Activated CD4-positive, alpha-beta memory T cell treated with anti-CD3 and anti-CD28 coated beads, Interleukin-2, amount 10 ng/mL, durations not matched to agents 7 days and 5 days (primary cell): ENCODE measurements at places on chromosomes 7 and 10.

GRCh38 chr10:24974976-24975375 lies 22.6 kb upstream of the PRTFDC1 start:
- no peak for DNase-seq

DNA sequence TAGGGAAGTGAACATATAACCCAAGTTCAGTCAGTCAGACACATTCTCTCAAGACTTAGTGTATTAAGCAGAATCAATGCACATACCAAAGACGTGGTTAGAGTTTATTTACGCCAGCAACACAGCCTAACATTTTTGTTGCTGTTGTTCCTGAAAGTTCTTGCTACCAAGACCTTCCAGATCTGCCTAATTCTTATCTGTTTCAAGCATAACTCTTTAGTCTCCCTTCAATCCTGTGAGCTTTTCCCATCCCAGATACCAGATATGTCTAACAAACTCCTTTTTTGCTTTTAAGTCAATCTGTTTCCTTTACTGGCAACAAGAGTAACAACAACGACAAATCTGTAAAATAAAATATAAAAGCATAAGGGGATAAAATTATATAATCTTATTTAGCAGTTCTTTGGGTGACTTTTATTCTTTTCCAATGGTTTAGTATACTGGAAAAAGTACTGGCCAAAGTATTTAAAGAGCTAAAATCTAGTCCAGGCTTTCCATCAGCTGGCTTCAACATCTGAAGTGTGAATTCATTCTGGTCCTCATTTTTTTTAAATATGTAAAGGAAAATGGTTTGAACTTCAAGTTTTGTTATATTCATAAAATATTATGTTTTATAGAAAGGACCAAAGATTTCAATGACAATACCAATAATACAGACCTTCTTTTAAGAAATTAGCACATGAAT lies 193.8 kb downstream of the IMMP2L start:
- DNase-seq, result no peak

DNA sequence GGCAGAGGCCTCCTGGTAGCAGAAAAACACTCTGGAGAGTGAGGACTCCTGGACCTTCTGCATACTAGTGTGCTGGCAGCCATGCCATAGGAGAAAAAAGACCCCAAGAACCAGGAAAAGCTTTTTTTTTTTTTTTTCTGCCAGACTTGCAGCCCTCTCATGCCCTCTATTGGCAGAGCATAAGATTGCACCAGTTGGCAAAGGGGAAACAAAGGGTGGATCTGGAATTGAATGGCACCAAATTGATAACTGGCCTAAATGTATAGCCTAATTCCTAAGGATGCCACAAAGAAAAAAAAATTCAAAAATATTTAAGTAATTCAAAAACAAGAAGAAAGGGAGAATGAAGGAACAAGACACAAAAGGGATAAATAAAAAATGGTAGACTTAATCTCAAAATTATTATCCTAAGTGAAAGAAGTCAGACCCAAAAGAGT lies 112.5 kb upstream of the GHITM start:
- peak; percentile 25 for DNase-seq

DNA sequence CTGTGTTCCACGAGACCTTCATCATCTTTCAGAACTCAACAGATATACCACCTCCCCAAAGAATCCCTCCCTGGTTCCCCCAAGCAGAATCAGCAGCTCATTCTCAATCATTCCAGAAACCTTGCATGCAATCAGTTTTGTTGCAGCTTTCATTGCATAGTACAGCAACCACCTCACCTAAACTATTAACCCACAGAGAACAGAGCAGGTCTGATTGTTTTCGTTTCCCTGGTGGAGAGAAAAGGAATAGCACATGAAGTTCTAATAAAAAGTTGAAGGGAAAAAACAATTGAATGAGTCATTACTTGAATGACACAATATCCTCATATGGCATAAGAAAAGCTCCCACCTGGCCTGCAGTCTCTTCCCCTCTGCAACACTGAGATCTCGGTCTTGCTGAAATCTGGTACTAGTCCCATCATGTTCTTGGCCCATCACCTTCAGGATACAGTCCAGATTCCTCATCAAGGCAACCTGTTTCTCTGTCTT lies 147.1 kb upstream of the GDF10 start:
- DNase-seq, result no peak

DNA sequence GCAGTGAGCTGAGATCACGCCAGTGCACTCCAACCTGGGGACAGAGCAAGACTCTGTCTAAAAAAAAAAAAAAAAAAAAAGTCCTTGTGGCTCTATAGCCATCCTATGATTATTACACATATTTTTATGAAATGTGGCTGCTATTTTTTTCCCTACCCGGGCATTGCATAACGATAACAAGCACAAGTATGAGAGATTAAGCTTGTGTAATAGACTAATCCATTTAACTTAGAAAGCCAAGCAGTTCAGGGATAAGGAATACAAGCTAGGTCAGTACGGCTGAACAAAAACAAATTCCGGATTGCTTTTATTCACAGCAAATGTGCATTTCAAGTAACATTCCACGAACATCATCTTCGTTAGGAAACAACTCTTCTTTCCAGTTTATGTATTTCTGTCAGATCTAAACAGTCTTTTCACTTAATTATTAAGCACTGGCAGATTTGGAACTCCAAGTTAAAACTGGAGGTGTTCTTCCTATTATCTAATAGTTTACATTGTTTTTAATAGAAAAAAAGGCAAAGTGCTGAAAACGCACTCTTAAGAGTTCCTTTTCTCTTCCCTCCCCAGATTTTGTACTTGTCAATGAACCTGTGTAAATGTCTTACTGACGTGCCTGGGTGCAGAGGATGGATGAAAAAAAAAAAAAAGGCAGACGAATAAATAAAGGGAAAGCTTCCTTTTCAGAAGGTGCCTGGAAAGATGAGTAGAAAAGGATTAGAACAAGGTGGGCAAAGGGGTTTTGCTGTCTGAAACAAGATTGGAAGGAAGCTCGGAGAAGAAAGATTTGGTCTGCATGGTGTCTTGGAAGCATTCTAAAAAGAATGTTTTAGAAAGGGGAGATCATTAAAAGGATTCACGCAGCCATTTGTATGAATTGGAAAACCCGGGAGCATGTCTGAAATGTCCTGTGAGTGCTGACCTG lies 81.1 kb downstream of the PRTFDC1 start:
- no peak for DNase-seq

- DNase-seq, result no peak
These were observed 183.4 kb upstream of the TCF7L2 start for GRCh38 chr10:112766636-112767035.

- DNase-seq, result no peak
These were observed 587.7 kb downstream of the KCNMA1 start for GRCh38 chr10:77049896-77050295.

DNA sequence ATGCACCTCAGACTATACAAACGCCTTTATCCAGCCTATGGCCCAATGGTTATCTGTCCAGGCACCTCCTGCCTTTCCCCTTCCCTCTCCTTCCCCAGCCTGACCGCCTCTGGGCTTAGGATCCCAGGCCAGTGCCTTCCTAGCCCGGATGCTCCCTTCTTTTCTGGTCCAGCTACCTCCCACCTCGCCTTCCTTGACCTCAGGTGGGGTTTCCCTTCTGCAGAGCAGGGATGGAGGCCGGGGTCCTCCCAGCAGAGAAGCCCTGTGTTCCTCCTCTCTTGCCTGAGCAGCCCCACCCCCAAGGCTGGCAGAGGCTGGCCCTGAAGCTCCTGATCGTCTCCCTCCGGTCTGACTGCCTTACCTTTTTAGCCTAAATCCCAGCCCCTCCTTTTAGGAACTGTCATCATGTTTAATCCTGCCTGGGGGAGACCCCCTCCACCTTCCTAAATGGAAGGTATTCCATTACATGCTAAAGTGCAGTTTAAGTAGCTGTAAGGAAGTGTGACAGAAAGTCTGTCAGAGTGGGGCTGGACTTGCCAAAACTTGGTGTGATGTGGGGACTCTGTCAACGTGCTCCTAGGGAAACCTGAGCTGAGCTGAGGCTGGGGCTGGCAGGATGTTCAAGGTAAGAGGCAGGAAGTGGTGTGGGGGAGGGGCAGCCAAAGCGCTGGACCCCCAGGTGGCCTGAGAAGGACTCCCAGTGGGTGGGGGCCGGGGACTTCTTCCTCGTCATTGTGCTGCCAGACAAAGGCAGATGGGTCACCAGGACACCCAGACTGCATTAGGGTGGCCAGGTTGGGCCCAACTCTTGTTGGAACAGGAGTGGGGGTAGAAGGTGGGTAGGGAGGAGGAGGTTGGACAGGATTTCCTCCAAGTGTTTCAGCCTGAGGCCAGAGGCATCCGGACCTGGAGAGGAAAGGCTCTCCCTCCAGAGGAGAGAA lies 39.5 kb downstream of the LBX1 start:
- DNase-seq, result no peak

DNA sequence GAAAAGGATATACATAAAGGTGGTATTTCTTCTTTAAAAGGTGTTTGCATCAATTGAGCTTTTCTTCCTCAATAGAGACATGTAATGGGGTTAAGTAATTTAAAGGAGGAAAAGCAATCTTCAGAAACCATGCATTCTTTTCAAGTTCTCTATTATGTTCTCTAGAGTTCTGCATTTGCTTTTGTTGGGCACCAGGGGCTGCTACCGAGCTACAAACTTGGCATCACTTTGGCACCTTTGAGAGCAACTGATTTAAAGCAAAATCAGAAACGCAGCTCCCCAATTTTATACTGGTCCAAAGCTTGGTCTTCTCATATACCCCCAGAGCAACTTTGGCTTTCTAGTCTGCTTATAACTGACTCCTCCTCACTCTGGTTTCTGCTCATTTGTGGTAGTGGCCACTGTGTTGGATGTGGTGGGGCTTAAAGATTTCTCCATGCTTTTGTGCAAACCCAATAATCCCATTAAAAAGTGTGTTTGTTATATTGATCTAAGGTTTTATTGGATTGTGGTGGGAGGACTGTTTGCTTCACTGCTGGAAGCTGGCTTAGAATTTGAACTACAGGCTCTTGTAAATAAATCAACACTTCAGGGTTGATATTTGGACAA lies 712.1 kb downstream of the PHTF2 start:
- DNase-seq, result no peak

DNA sequence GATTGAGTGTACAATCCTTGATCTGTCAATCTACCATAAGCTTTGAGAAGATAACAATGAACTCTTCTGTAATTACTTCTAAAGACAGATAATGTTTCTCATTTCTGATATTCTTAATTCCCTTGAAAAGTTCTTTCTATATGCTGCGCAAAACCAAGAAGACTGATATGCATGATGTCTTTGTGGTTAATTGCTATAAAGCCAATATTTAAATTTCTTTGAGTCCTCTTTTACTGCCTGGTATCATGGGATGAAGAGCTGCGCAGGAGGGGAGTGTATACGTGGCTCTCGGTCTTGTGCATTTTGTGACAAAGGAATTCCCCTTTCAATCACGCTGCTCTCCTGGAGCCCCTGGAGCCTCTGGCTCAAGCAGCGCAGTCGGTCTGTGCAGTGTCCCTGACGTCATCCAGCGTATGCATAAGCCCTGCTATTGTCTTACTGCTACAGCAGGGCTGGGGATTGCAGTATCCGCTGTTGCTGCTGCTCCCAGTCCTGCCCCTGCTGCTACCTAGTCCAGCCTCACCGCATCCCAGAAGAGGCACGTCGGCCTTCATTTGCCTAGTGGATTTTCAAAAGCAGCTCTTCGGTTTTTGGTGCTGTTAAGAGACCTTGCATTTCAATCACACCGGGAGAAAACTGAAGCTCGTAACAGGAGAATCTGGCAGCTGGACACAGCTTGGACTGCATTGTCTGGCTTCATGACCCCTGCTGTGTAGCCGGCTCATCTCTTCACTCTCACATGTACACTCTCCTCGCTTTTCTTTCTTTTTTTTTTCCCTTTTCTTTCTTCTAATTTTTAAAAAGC lies 66.7 kb downstream of the ST7 start:
- DNase-seq, result no peak

DNA sequence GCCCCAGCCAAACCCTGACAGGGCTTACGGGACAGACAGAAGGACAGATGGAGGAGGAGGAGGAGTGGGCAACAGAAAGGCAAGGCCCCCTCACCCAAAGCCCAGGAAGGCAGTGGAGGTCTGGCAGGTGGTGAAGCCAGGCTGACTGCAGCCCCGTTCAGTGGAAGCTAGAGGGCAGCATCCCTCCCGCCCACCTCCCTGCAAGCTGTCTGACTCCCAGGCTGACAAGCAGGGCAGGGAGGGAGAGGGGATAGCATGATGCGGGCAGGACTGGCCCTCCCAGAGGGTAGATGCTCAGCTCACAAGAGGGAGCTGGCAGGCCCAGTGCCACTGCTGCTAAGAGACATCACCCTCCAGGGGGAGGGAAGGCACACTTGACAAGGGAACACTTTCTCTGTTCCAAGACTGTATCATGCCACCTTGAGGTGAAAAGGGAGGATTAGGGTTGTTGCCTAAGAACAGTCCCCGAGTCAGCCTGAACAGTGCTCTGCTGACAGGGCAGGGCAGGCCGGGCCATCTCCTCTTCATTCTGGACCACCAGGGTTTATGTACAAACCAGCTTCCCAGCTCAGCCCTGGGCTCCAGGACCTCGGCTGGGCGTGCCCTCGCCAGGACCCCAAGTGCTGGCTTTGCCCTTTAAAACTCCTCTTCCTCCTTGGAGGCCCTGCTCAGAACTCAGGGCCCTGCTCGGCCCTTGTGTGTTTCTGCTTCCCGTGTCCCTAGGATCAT lies 61.8 kb downstream of the RASGEF1A start:
- DNase-seq, result peak; percentile 73

GRCh38 chr10:61860964-61861758 lies 40.3 kb upstream of the ARID5B start:
- no peak for DNase-seq

DNA sequence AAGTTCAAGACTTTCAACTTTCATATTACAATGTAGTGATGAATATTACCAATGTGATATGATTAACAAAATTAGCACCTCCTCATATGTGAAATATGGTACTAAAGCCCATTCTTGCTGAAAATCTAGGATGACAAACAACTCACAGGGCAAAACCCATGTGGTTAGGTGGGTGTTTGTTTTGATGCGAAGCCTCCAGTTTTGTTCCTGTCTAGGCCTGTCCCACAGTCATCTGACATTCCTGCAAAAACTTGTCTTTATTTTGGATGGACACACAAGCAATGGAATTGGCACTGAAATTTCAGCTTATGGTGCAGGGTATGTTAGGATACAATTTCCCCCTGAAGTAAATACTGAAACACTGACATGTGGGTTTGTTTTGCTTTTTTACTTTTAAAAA lies 95.3 kb downstream of the PARD3 start:
- no peak for DNase-seq

GRCh38 chr10:100483876-100484666 lies 21.3 kb downstream of the WNT8B start:
- no peak for DNase-seq

DNA sequence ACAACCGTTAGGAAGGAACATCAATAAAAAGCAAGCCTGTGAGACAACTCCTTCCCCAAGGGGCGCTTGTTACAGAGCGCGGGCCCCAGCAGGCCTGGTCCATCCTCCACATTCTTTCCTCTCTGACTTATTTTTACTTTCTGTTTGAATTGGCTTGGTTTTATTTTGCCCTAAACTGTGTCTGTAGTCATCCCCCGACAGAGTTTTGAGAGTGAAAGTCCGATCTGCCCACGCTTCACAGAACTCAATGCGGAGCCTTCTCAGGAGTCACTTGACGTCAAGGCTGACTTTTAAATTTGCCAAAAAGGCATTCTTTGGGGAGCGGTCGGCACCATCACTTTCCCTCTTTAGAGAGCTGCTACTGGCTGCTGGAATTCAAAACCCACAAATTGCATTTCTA lies 150.1 kb upstream of the KLF6 start:
- peak; percentile 81 for DNase-seq

- peak; percentile 16 for DNase-seq
These were observed 1.1 kb upstream of the CSGALNACT2 start for GRCh38 chr10:43136995-43137716.

- no peak for DNase-seq
These were observed 64.7 kb downstream of the HIPK2 start for GRCh38 chr7:139713061-139713460.

GRCh38 chr7:66142334-66142733 lies 27.7 kb downstream of the CRCP start:
- DNase-seq, result no peak
